NCI-H460 (cell line): ENCODE measurements at places on chromosomes 4 and X. TPM values are rescaled to one million over a fixed set of nuclear protein-coding genes. Genes with fewer than 3 reads are reported as not detected.
A peak's percentile ranks its signal among the peaks of the same experiment; 100 is the strongest.

GRCh38 chr4:83490876-83491450 is 6.1 kb upstream of the ABRAXAS1 start:
- DNase-seq, result peak; percentile 15

GRCh38 chrX:133921764-133922389 is 63.5 kb downstream of the GPC3 start:
- peak; percentile 35 for DNase-seq

DNA sequence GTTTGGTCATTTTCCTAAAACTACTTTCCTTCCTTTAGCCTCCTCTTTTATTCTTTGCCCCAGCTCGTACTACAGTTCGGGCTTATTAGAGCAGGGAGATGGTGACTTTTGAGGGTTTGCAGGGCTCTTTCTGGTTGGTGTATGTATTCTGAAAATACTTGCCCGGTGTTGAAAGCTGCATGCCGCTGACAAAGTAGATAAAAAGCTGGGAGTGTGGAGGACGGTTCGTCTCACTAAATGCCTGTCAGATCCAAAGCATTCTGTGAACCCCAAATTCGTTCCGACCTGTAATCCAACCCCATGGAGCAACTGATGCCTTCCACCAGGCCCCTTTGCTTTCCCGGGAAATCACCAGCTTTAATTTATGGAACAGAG is 19.2 kb downstream of the TRIM2 start:
- DNase-seq, result no peak

AR gene
- total RNA-seq, result 8.0 and 9.7 TPM in 2 replicates

TMSB15A gene
- 0.42 TPM in 1 of 2 replicates, not detected in the other for total RNA-seq

FAM184B gene
- total RNA-seq, result 0.02 TPM in 1 of 2 replicates, not detected in the other
